ENCODE measurements at places on chromosomes 6 and 20.

DNA sequence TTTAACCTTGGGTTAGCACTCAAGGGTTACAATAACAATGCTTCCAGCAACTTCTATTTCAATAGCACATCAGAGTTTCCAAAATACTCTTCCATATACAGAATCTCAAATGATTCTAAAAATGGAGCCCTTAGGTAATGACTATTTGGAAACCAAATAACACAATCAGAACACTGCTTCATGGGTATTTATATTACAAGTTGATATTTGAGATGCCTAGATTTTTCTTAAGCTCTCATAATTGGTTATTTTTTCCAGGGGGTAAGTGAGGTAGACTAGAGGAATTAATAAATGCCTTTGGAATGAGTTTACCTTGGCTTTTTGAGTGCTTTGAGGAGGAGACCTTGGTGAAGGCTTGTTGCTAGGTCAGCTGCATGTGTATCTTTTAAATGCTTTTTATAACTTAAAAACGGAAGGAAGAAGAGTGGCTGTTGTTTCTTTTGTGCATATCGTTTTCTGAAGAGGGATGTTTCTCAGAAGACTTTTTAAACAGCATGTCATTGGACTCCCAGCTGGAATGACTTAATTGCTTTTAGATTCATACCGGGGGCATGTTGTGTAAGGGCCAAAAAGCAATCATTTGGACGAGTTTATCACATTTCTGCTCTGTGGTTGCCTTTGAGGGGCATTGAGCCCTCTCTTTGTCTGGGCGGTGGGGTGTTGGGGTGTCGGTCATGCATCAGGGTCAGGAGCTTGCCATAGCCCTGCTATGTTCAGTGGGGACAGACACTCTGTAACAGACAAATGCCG, 186.0 kb downstream of the DTNBP1 start:
- DNase-seq = no peak

DNA sequence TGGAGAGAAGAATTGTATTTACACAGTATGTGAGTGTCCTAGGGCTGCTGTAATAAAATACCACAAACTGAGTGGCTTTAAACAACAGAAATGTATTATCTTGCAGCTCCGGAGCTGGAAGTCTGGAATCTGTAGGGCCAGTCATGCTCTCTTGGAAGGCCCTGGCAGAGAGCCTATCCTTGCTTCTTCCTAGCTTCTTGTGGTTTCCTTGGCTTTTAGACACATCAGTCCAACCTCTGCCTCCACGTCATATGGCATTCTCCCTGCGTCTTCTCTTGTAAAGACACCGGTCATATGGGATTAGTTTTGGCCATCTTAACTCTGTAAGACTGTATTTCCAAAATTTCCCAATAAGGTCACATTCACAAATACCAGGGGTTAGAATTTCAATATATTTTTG, 10.8 kb downstream of the FNDC1 start:
- no peak for DNase-seq

DNA sequence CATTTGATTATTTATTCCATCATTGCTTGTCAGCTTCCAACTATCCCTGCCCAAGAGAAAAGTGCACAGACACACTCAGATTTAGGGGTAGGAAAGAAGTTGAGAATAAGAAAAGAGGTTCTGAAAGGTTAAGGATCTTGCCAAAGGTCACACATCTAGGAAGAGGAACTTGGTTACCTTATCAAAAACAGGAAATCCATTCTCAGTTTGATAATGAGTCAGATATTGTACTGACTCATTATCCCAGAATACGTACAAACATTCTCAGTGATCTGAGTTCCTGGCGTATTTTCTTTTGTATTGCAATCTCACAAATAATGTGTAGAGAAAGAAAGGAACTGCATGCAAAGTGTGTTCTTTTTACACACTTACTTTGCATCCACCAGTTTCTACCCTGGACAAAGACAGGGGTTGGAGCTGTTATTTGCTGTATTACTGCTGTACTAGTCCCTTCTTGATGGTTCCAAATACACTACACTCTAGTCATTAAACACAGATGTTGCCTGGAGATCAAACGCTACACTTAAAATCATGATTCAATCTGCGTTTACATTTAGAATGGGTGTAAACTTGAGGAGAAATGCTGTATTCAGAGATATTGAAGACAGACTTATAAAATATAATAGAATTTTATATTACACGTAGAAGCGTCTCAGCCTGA, 545.7 kb downstream of the PRKN start:
- DNase-seq = peak; percentile 49

- no peak for DNase-seq
Measured at GRCh38 chr6:127243501-127243900, 23.2 kb upstream of the RNF146 start.

DNA sequence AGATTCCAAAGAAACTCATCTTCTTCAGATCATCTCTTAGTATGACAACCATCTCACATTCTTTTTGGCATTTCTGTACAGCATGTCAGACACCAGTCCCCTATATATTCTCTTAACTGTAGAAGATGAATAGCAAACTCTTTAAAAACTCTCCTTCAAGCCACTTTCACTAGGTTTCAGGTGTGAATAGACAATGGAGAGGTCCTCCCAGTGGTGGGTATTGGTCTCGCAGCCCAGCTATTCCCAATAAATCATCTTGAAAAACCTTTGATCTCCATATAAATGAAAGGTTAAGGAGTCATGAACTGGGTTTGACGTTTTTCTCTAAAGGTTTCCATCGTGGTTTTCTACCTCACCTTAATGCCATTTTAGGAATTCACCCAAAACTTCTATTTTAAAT, 180.0 kb downstream of the GJA1 start:
- no peak for DNase-seq

DNA sequence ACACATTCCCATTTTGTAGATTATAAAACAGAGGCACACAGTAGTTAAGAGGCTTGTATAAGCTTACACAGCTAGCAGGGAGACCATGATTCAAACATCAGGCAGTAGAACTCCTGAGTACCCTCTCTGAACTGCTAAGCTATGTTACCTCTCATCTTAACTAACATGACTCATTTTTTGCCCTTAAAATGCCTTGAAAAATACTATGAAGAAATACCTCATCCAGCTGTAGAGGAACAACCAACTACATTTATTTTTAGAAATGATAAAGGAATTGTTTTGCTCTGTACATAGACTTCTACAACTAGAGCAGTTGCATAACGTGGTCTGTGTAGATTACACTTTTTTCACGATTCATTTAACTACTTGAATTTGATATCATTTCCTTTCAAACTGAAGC, 102.1 kb downstream of the FLRT3 start:
- DNase-seq = no peak

DNA sequence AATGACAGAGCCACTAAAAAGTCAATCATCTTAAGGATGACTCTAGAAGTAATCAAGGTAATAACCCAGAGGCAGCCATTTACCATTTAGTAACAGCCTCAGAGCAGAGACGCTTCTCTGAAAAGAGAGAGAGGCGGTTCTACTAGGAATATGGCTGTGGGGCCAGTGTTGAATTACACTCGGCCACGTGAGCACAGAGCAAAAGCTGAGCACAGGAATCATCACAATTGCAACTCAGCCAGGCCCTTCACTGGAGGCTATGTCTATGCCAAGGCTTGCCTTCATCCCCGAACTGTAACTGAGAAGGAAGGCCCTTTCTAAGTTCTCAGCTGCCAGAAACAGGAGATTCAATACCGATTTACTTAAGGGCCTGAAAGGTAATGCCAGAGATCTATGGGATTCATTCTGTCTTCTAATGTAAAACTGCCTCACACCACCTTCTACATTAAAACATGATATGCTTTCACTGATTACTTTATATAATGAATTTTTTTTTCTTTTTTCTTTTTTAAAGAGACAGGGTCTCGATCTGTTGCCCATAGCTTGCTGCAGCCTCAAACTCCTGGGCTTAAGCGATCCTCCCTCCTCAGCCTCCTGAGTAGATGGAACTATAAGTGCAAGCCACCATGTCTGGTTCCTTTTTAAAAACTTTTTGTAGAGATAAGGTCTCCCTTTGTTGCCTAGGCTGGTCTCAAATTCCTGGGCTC, 67.6 kb downstream of the NUDT3 start:
- no peak for DNase-seq

- no peak for DNase-seq
Measured at GRCh38 chr6:70394518-70395300, 18.6 kb upstream of the FAM135A start.
